Activated CD4-positive, alpha-beta T cell treated with anti-CD3 and anti-CD28 coated beads, Interleukin-2, amount 50 U/mL, for 24 hours (primary cell): ENCODE measurements at places on chromosomes 6 and 20.

DNA sequence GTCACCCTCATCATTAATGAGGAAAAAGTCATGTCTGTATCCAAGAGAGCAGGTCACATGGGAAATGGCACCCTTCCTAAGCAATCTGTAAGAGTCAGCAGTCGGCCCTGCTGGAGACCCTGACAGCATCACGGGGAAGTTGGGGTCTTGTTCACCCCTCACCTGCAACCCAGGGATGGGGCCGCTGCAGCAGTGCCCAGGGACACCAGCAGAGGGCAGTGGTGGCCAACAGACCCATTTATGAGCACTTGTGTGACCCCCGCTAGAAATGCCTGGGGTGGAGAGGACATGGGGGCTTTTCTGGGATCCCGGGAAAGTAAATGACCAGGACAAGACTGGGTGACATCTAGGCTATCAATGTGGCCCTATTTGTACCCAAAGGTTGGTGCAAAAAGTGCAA lies 35.9 kb downstream of the ANKRD60 start:
- peak; percentile 4 for DNase-seq

GRCh38 chr6:144418959-144419545 lies 133.9 kb downstream of the UTRN start:
- DNase-seq = no peak

DNA sequence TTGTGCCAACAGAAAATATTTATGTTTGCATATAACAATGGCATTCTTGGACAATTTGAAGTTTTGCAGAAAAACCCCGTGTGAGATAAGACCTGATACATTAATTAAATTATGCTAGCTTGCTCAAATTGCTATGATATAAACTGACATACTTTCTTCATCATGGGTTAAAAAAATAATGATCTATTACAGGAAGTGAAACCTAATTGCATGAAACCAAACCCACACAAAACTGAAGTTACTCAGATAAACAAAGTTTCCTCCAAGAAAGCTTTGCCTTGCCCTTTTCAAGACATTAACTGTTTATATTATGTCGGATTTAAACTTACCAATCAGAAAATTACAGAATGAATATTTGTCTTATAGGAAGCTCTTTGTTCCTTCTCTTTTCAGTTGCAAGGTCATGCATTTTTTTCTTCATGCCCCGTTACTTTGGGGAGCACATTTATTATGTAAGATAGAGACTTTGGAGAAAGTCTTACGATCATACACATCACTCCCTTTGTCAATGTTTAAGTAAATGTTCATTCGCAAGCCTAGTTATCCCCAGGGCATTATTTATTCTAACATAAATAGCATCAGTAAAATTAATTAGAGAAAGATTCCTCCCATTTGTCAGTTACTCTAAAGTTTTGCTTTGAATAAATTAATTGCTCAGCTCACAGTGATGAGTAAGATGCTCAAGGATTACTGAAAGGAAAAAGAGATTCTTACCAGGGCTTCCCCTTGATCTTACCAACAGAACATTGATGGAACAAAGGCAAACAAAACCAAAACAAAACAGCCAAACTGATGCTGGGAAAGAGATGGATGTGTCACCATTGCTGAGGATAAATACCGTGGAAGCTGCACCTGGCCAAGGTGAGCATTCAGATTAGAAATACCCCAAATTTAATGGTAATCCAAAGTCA lies 14.8 kb upstream of the TMEM244 start:
- no peak for DNase-seq

DNA sequence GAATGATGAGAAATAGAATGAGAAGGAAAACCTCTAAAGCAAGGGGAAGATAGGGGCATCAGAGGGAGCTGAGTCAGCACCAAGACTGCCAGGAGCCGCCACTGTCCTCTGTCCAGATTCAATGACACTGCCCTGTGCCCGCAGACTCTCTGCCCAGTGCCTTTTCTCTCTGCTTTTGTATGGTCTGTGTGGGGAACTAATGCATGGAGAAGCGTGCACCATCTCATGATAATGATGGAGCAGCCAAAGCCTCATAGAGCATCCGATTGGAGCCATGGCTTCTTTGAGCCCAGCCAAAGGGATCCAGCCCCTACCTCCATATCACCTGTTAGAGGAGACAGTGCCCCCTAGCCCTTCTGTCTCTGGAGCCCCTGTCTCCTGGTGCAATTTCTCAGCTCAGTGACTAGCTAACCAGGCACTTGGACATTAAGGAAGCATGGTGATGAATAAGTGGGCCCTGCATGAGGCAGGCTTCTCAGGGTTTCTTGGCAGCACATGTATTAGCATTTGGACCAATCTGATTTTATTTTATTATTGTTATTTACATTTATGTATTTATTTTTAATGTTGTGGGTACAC lies 6.5 kb upstream of the PFDN4 start:
- DNase-seq = no peak

DNA sequence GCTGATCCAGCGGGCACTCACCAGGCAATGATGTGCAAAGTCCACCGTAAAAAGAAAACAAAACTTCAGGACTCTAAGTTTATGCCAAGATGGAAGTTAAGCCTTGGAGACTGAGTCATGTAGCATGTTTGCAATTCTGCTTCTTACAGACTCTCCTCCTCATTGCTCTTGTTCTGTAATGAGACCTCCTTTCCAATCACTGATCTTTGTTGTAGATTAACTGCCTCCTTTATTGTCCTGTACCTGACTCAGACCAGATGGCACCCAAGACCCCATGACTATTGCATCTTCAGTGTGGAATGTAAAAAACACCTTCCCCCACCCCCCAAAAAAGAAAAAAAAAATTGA lies 11.2 kb downstream of the NEU1 start:
- DNase-seq = no peak

DNA sequence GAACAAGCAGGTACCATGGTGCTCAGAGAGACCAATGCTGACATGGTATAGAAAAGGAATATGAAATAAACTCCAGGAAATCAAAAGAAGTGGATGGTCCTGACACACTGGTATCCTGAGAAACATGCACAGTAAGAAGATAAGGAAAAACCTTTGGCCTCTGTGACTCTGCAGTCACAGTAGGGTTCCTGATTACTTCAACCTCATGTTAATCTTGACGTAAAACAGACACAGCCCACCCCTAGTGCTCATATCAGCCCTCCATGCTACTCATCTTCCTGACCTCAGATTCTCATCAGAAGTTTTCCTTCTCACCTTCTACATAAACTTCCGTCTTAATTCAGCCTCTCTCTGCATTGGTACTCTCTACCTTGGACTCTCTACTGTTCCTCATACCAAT lies 240.9 kb downstream of the PKHD1 start:
- DNase-seq = no peak

DNA sequence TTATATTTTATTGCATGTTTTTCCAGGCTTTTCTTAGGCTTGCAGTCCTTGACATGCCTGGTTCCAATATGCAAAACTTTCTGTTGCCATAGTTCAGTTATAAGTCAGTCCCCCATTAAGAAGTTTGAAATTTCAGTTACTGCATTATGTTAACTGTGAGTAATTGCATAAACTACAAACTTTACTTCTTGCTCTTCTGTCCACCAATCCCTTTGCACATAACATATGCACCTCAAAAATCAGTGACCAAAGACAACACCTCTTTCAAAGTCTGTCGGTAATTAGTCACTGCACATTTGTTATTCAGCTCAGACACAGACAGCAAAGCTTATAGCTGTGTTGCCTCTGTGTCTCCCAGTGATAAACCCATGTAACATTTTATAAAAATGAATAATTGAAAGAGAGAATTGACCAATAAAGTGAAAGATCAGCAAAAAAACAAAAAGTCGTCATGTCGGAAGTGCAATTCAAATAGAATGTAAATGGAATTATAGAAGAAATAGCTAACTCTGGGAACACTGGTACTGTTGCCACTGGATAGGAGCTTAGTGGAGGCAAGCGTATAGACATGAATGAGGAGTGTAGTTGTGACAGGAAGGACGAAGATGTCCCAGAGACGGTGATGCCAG lies 50.3 kb upstream of the BTBD3 start:
- DNase-seq = no peak

DNA sequence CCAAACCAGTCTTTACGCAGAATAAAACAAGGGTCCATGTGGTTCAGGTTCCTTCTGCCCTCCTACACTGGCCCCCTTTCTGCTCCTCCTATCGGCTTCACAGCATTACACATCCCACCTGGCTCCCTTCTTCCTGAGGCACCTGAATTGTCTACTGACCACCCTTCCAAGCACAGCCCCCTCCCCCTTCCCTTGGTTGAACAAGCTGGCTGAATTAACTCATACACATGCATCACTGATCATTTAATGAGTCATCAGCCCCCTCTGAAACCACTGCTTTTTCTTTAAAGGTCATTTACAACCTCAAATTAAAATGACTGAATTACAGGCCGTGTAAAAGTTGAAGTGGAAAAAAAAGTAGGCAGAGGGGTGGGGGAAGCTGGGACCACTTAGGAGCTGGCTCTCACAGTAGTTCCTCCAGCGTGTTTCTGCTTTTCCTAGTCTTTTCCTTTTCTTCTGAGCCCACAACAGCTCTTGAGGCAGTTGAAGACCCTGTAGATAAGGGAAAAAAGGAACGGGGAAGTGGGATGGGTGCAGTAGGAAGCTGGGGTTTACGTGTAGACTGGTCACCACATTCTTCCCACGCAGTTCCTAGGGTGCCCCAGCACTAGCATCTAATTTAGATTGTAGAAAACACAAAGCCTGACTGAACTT lies 67.6 kb downstream of the FYN start:
- peak; percentile 64 for DNase-seq

- DNase-seq = no peak
Observed at GRCh38 chr20:32396646-32397160, 38.6 kb downstream of the ASXL1 start.

GRCh38 chr6:6796818-6797217 lies 208.3 kb downstream of the LY86 start:
- DNase-seq = no peak

DNA sequence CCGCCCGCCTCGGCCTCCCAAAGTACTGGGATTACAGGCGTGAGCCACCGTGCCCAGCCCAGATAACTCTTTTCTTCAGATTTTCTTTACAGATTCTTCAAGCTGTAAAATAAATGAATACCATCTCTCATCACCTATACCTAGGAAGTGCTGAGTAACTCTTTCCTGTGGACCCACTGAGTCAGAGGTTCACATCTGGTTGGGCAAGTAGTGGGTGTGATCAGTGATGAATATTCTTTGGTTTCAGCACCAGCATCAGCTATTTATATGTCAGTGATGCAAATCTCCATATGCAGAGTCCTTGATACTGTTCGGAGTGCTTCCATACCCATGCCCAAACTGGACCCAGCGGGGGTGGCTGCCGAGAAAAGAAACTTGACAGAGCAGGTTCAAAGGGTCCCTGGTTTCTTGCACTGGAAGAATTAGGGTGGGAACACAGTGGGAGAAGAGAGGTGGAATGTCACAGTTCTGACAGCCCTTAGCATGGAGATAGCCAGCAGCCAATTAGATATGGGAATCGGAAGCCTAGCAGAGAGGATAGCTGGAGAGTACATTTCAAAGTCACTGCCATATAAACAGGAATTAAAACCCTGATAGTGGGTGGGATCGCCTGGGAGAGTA lies 64.9 kb upstream of the DDR1 start:
- peak; percentile 80 for DNase-seq

DNA sequence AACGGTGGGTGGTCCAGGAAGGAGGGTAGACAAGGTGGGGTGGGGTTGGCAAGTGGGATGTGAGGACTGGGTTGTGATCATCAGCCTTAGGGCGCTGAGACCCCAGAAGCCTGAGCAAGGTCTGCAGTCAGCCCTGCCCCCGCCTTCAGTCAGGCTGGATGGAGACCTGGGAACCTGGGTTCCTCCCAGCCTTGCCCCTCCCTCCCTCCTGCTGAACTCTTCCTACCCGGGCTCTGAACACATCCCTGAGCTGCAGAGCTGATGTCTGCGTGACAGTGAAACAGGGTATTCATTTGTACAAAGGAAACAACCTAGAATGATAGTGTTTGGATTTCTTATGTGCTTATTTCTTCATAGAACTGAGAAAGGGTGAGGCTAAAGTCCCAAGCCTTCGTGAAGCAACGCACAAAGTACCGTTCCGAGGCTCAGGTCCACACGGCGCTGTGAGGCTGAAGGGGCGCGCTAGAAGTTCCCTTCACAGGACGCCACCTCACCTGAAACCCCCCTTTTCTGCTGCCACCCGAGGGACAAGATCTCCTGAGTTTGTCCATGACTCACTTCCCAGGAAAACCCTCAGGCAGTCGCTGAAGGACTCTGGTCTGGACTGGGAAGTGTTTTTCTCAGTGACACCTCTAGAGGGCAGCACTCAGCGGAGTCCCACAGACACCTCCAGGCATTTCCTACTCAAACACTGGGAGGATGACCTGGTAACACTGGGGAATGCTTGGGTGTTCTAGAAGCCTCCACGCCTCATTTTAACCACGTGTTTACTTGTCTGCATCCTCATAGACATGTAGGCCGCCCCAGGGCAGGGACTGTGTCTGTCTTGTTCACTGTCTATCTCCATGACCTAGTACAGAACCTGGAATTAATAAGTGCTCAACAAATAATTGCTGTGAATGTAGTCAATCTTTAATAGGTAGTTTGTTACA lies 1.2 kb downstream of the GSTA5 start:
- DNase-seq = peak; percentile 24

DNA sequence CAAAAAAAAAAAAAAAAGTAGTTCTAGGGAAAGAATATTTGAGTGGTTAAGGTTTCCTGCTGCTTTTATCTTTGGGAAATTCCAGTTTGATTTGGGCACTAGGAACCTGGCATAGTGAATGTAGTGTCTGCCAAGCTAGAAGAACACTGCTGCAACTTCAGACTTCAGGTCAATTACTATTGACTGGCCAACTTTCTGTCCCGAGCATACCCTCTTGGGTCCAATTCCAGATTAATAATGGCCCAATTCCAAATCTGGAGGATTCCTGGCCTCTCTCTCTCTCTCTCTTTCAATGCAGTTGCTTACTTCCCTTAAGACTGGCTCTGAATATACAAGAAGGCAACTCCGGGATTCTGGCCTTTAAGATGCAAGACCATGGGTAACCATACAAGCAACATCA lies 74.9 kb downstream of the ANKEF1 start:
- DNase-seq = no peak

- DNase-seq = no peak
Observed at GRCh38 chr20:57298457-57298856, 31.1 kb upstream of the SPO11 start.

DNA sequence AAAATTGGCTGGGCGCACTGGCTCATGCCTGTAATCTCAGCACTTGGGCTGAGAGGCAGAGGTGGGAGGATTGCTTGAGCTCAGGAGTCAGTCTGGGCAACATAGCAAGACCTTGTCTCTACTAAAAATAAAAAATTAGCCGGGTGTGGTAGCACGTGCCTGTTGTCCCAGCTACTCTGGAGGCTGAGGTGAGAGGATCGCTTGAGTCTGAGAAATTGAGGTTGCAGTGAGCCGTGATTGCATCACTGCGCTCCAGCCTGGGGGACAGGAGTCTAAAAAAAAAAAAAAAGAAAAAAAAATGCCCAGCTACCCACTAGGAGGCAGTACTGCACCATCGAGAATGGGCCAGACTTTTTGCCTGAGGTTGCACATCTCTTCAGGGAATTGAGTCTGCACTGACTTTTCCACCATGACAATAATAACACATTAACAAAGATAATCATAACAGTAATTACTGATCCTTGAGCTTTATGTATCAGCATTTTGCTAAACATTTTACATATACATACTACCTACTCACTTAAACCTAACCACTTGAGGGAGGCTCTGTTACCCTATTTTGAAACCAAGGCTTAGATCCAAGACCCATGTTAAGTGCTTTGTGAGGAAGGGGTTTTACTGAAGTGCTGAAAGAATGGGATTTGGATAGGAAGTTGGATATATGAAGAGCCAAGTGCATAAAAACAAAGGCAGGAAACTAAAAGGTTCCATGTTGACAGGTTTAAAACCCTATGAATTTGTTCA lies 21.0 kb downstream of the SRSF3 start:
- no peak for DNase-seq
